ENCODE measurements at places on chromosomes 12 and 14. TPM values are rescaled to one million over a fixed set of nuclear protein-coding genes. Genes with fewer than 3 reads are reported as not detected.
A peak's percentile ranks its signal among the peaks of the same experiment; 100 is the strongest.

DNA sequence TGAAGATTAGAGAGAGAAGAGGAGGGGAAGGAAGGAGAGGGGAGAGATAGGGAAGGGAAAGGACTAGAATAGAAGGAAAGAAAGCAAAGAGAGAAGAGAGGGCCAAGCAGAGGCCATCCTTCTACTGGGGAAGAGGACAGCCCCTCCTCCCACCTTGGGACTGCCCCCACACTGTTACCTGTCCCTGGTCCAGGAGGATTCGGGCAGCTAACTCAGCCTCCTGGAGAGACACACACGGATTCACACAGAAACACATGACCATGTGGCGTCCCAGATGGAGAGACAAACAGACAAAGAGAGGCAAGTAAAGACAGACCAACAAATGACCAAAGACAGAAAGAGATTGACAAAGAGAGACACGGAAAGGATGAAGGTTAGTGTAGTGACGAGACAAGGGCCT is 2.2 kb downstream of the NDRG2 start:
- H3K27me3 ChIP-seq: peaks cover 2% of the 10 kb centered on the region
- no peak overlapping the region for H3K27ac ChIP-seq
- H3K4me3 ChIP-seq: no peak overlapping the region
- no peaks in the 10 kb centered on the region for H3K4me1 ChIP-seq
- no peaks in the 10 kb centered on the region for H3K36me3 ChIP-seq

DNA sequence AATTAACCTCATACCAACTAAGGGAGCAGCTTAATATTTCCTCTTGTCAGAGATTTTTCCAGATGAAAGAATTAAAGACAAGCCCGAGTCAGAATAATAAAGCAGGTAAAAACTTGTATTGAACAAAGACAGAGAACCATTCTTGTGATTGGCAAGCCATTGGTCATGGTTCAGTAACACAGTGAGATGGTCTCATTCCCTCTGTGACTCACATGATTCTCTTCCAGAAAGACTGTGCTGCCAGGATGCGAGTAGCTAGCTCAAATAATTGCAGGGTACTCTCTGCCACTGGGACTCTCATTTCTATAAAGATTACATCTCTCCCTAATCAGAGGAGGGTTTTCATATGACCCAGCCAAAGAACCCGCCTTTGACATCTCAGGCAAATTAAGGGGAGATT is 179.4 kb downstream of the PHLDA1 start:
- DNase-seq: no peak
- no peaks in the 10 kb centered on the region for H3K36me3 ChIP-seq
- no peaks in the 10 kb centered on the region for H3K27me3 ChIP-seq
- H3K27ac ChIP-seq: peak overlapping the region; percentile 92
- H3K4me1 ChIP-seq: peaks cover 26% of the 10 kb centered on the region
- H3K4me3 ChIP-seq: no peak overlapping the region

FGF6 gene
- not detected for total RNA-seq

TESPA1 gene
- total RNA-seq: 0.51 TPM
